ENCODE measurements at places on chromosomes 5 and 9.

DNA sequence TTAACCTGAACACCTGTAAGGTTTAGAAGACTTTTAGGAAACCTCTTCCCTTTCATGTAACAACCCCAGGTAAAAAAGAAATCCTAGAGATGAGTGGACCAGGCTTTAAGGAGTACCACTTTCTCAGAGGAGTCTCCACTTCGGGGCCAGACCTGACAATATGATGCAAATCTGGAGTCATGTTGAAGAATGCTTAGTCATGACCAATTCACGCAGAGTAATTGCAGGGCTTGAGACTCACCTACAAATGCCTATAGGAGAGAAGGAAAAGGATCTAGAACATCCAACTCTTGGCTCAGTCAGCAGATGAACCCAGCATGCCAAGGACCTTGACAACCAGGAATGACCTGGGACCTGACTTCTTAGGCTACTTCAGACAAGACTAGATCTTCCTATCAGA, 235.4 kb downstream of the DOCK8 start:
- no peak for DNase-seq

DNA sequence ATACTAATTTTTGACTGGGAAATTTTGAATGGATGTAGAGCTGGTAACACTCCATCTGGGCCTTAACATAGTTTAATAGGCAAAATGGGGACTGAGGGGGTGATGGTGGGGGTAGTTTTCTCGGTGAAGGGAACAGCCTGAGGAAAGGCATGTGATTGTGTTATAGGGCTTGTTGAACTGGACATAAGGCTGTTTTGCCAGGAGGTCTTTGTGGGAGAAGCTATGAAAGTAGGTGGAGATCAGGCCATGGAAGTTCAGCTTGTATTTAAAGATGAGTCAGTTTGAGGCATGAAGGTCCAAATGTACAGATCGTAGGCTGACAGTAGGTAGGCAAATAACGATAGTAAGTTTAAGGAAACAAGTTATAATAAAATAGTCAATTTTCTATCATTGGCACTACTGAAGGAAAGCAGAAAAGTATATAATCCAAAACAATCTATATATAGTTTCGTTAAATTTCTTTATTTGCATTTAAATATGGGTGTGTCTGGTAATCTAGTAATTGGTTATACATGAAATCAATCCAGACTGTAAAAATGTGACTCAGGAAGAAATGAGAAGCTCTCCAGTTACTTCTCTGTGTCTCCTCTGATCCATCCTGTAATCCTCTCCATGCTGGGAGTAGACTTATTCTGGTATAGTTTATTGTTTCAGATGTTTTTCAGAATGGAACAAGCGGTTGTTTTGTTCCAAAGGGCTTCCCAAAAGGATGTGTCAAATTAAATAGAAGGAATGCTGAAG, 2.8 kb downstream of the CSNK1G3 start:
- no peak for DNase-seq

DNA sequence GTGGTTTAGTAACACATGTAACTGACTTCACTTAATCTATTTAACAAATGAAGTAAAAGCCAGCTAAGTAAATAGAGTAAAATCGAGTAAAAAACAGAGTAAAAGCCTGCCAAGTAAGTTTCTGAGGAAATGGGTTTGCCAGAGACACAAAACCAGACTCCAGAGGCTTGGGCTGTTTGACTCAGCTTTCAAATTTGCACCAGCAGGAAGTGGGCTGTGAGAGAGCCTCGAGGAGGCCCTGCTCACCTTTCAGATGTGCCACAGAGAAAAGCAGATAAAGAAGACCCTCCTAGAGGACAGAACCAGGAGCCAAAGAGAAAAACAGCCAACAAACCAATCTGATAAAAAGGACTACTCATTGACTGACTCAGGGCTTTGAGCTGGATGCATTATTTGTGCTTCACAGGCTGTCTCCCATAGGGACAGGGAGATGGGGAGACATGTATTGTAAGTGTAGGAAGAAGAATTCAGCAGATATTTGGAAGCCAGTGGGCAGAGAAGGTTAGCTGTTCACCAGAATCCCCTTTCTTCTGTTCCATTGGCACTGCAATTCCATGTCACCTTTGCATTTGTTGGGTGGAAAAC, 14.4 kb upstream of the AMACR start:
- DNase-seq = peak; percentile 9

DNA sequence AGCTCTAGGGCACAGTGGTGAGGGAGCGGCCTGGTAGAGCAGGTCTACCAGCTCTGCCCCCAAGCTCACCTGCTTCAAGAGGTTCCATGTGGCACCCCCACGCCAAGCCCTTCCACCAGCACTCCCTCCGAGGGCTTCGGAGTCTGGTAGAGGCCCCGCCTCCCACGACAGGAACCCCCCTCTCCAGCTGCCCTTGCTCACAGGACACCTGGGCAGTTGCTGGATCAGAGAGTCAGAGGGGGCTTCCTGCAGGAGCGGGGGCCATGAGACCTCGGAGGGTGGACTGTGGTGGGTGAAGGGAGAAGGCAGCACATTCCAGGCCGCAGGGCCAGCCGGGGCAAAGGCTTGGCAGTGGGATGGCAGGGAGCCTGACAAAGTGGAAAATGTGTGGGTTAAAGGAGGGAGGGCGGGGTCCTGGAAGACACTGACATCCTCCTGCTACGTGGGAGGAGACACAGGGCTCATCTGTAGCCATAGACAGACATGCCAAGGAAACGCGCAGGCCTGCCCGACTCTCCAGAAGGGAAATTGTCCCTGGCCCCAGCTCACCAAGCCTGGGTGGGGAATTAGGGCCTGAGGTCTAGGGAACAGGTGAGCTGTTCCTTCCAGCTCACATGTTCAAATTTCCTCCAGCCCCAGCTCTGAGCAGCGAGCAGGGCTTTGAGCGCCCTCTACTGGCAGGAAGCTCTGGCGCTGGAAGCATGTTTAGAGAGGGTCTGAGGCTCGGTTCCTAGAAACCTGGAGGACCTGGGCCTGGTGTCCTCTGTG, 74.2 kb downstream of the NTNG2 start:
- DNase-seq = peak; percentile 88

All from GM19239 (cell line).